ENCODE measurements at places on chromosomes 1 and 21. TPM values are rescaled to one million over a fixed set of nuclear protein-coding genes. Genes with fewer than 3 reads are reported as not detected.

C1QA gene
- 29.8 TPM for total RNA-seq

GRCh38 chr1:232283864-232284263 lies 346.1 kb downstream of the SIPA1L2 start:
- no peak overlapping the region for H3K4me3 ChIP-seq
- H3K27me3 ChIP-seq = no peaks in the 10 kb centered on the region
- no peak overlapping the region for H3K27ac ChIP-seq
- no peaks in the 10 kb centered on the region for H3K36me3 ChIP-seq

DNA sequence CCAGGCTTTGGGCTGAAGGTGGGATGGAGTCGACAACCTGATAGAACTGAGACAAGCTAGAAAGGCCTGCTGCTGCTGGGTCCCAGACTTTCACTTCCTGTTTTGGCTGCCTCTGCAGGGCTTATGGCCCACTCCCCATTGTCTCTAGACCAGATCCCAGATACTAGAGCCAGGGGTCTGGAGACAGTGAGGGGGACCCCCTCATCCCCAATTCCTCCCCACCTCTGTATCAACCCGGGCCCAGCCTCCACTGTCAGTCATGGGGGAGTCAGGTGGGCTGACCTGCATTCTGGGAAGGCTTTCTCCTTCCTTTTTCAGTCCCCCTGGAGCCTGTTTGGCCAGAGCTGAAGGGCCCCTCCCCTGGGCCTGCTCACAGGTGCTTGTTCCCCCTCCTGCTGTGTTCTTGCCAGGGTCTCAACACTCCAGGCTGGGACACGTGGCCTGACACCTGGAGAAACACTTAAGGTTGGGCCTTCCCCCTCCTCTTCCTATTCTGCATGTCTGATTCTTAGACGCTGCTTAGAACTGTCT lies 18.0 kb upstream of the ETV3L start:
- H3K27me3 ChIP-seq = no peaks in the 10 kb centered on the region
- no peaks in the 10 kb centered on the region for H3K4me1 ChIP-seq
- H3K4me3 ChIP-seq = no peak overlapping the region

GRCh38 chr21:34046917-34047316 lies 26.5 kb upstream of the MRPS6 start:
- H3K4me3 ChIP-seq = no peak overlapping the region
- no peak for DNase-seq
- H3K36me3 ChIP-seq = no peaks in the 10 kb centered on the region
- no peaks in the 10 kb centered on the region for H3K4me1 ChIP-seq

GRCh38 chr21:46409641-46410406 lies 48.9 kb upstream of the DIP2A start:
- H3K36me3 ChIP-seq = no peaks in the 10 kb centered on the region
- no peak overlapping the region for H3K4me3 ChIP-seq
- no peak for DNase-seq
- no peaks in the 10 kb centered on the region for H3K4me1 ChIP-seq

DNA sequence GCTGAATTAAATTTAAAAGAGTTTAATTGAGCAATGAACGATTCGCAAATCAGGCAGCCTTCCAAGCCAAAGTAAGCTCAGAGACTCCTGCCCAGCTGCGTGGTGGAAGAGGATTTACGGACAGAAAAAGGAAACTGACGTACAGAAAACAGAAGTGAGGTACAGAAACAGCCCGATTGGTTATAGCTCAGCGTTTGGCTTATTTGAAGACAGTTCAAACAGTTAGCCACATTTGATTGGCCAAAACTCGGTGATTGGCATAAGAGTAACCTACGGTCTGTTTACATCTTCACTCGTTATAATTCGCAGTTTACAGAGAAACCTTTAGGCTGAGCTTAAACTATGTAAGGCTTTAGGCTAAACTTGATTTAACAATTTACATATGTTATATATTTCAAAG lies 46.9 kb downstream of the CR1L start:
- no peak overlapping the region for H3K4me3 ChIP-seq
- no peaks in the 10 kb centered on the region for H3K27me3 ChIP-seq
- DNase-seq = no peak
- H3K4me1 ChIP-seq = no peaks in the 10 kb centered on the region
- H3K36me3 ChIP-seq = no peaks in the 10 kb centered on the region

- H3K36me3 ChIP-seq = no peaks in the 10 kb centered on the region
- H3K27ac ChIP-seq = no peak overlapping the region
- DNase-seq = no peak
- H3K4me3 ChIP-seq = no peak overlapping the region
- H3K27me3 ChIP-seq = no peaks in the 10 kb centered on the region
These were observed 102.6 kb upstream of the ATP1A1 start for GRCh38 chr1:116270316-116271057.

DNA sequence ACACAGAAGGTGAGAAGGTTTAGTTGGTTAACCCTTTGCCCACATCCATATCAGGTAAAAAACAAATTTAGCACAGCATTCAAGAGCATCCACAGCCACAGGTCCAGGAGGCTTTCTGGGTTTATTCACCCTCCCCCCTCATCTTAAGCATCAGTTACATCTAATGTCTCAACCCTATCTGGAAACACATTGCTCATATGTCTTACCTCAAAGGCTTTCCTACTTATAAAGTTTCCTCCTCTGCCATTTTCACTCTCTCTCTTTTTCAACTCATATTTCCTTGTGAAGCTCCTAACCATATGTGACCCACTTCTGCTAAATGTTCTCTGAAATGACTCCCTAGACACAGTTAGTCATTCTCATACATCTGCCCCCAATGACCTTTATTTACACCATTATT lies 47.9 kb upstream of the RUNX1 start:
- H3K27ac ChIP-seq = no peak overlapping the region
- no peaks in the 10 kb centered on the region for H3K36me3 ChIP-seq
- H3K4me1 ChIP-seq = no peaks in the 10 kb centered on the region
- no peak for DNase-seq
- no peaks in the 10 kb centered on the region for H3K27me3 ChIP-seq
- H3K4me3 ChIP-seq = no peak overlapping the region

Data from testis (tissue), 5 donors.